Endodermal cell (in vitro differentiated cells): ENCODE measurements at places on chromosomes 2 and 18. TPM values are rescaled to one million over a fixed set of nuclear protein-coding genes. Genes with fewer than 3 reads are reported as not detected.

DNA sequence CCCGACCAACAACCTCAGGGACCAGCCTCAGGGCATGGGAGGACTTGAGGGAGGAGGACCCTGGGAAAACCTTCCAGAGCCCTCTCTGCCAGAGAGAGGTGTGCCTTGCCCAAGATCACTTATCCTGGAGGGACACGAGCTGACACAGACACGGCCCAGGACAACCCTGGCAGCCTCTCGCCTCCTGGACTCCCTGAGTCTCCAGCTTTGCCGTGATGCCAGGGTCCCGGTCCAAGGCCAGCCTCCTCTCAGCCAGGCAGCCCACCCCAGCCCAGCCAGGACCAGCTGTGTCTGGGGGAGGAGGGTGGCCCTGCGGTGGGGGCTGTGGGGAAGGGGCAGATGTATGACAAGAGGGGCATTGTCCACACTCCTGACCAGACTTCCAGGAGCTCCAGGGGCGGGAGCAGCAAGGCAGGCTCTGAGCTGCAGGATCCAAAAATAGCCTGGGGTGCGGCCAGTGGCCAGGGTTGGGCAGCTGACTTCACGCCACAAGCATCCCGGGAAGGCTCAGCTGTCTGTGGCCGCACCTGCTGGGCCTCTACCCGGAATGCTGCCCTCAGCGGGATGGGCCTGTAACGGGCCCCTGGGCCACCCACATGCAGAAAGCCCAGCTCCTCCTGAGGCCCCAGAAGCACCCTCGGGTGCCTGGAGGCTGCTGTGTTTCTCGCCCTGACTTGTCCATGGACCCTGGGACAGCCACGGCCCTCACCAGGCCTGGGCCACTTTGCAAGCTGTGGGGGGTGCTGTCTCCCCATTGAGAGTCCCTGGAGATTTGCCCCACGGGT lies 65.5 kb upstream of the GPC1 start:
- DNase-seq = no peak

GRCh38 chr2:36459725-36460137 lies 104.2 kb downstream of the CRIM1 start:
- peak; percentile 84 for DNase-seq

DNA sequence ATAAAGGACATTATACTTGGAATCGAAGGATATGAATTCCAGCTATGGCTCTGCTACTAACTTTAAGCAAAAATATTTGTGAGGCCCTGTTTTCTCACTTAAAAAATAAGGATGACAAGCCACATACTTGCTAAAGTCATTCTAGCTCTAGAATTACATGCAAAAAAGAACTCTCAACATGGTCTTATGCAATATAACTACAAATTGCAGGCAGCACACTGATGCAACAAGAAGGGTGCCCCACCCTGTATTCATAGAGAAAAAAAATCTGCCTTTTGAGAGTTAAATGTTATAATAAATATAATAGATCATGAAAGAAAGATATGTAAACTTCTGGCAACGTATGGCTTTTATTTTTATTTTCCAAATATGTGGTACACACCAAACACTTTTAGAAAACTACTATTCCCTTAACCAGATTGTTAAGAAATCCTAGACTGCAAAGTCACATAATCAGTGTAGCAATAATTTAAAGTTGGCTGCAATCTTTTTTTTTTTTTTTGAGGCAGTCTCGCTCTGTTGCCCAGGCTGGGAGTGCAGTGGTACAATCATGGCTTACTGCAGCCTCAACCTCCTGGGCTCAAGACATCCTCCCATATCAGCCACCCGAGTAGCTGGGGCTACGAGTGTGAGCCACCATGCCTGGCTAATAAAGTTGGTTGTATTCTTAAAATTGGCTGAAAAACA lies 40.2 kb upstream of the WDSUB1 start:
- DNase-seq = no peak

GRCh38 chr2:44778671-44779476 lies 162.6 kb upstream of the SIX3 start:
- DNase-seq = peak; percentile 86

Gene TLX2
- 0.27 to 0.53 TPM in 2 of 3 replicates, not detected in the other for total RNA-seq

Gene SDC1
- total RNA-seq = 6.4 to 20.2 TPM (median 19.2 TPM) in 3 replicates

DNA sequence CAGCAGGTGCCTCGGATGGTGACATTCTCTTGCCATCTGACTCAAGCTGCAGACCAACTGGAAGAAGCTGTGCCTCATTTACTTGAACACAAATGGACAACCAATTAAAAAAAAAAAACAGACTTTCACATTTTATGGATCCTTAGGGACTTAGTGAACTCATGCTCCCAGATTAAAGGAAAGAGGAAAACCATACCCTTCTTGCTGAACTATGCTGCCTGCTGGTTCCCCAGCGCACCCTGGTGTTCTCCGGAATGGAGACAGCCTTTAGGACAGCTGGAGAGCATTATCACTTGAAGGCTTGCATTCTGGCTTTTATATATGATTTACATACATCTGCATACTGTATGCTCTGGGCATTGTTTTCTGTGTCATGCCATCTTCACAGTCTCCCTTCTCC lies 370.7 kb downstream of the SLC4A3 start:
- DNase-seq = peak; percentile 78

GRCh38 chr18:49399003-49399402 lies 61.4 kb downstream of the DYM start:
- no peak for DNase-seq

DNA sequence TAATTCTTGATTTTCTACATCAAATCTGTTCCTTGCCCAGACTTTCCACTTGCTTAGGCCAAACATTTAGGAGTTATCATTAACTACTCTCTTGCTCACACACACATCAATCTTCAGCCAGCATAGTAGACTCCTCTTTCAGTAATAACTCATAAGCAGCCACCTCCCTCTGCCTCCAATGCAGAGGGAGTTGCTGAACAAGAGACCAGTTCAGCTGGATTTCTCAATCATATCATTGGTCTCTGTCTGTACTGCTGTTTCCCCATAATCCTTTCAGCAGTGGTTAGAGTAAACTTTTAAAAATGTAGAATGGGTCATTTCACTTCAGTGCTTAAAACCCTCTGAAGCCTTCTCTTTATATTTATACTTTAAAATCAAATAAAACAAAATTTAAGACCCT lies 112.9 kb downstream of the SLC39A10 start:
- DNase-seq = no peak

DNA sequence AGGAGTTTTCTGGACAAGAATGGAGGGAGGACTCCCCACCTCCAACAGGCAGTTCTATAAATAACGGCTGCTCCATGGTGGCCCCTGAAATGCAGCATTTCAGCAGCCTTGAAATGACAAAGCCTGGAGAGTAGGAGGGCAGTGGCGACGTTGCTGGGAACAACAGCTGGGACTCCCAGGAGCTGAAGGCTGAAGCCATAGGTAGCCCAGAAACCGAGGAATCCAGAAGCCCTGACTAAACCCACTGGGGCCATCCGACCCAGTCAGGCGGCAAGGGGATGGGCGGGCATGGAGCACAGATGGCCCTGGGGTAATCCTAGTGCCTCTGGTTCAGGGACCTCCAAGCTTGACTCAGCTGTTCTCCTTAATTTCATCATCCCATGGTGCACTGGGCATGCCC lies 9.0 kb downstream of the PRKAG3 start:
- DNase-seq = peak; percentile 37

DNA sequence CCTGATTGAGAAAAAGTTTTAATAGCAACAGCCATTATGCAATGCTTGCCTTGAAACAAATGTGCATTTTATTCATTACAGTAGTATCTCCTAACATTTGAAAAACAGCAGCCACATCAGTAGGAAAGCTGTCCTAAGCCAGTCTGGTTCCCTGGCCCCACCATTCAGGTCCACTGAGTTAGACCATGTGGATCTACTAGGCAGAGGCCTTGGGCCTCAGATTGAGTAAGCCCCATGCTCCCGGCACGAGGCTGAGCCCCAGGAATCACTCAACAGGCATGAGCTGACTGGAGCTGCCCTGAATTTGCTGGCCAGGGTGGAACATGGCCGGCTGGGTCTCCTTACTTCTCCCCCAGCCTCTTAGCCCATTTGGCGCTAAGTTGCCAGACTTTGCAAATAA lies 103.4 kb downstream of the ZFP36L2 start:
- DNase-seq = no peak

Gene IL36G
- not detected in 2 replicates for total RNA-seq

DNA sequence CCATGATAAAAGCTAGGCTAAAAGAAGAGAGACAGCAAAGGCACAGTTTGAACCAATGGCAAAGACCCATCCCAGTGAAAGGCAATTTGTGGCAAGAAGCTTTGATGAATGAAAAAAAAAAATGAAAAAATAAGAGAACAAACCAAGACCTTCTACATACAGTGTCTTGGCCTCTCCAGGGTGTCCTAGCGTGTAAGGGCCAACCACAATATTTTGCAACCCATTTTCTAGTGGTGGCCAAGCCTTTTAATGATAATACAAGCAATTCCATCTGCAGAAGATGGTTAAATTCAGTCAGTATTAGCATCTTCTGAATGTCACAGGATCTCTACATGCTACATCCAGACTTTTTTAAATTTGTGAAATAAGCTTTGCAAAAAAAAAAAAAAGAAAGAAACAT lies 270.4 kb downstream of the LRATD1 start:
- no peak for DNase-seq
